ENCODE measurements at places on chromosomes 3 and 15. TPM values are rescaled to one million over a fixed set of nuclear protein-coding genes. Genes with fewer than 3 reads are reported as not detected.

Gene ZNF197
- total RNA-seq = 15.6 TPM

Gene ATP13A5
- not detected for total RNA-seq

Gene SLC28A2
- not detected for total RNA-seq

Gene CYP1A2
- total RNA-seq = not detected

Gene OR5H6
- total RNA-seq = not detected

Gene SLC28A1
- total RNA-seq = not detected

Gene COL6A5
- total RNA-seq = under 0.01 TPM

Gene GUCA1C
- not detected for total RNA-seq

DNA sequence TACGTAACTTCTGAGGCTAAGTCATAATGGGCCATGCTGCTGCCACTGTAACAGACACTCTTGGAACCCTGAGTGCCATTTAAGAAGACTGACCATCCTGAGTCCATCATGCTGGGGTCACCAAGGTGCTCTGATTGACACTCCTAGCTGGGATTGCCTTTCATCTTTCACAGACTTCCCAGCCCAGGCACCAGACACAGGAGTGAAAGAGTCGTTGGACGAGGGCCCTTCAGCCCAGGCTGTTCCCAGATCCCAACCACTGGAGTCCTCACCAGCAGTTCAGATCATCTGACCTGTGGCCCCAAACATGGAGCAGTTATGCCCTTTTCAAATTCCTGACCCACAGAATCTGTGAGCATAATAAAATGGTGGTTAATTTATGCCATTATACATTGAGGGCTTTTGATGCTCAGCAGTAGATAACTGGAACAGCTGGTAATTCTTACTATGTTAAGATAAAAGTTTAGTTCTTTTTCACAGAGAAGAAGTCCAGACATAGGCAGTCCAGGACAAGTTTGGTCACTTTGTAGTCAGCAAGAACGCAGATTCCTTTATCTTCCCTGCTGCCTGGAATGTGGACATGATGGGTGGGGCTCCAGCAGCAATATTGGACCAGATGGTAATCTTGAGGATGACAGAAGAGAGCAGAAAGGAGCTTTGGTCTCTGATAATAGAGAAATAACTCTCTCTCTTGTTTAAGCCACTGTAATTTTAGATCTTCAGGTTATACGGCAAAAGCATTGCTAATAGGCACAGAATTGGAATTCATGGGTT is 7.3 kb upstream of the EHD4 start:
- DNase-seq = no peak

GRCh38 chr15:71634820-71635560 is 175.4 kb upstream of the NR2E3 start:
- DNase-seq = peak; percentile 25

GRCh38 chr15:51585986-51586385 is 36.6 kb downstream of the DMXL2 start:
- no peak for DNase-seq

- no peak for DNase-seq
Measured at GRCh38 chr3:197611255-197611654, 55.5 kb upstream of the BDH1 start.

DNA sequence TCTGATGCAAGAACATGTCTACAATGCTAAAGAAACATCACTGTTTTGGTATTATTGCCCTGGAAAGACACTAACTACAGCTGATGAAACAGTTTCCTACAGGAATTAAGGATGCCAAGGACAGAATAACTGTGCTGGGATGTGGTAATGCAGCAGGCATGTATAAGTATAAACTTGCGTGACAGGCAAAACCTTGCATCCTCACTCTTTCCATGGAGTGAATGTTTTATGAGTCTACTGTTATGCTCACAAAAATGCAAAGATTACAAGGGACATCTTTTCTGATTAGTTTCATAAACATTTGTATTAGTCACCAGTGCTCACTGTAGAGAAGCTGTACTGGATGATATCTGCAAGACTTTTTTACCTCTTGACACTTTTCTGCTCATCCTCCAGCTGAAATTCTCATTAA is 143.6 kb downstream of the NAALADL2 start:
- DNase-seq = peak; percentile 74

DNA sequence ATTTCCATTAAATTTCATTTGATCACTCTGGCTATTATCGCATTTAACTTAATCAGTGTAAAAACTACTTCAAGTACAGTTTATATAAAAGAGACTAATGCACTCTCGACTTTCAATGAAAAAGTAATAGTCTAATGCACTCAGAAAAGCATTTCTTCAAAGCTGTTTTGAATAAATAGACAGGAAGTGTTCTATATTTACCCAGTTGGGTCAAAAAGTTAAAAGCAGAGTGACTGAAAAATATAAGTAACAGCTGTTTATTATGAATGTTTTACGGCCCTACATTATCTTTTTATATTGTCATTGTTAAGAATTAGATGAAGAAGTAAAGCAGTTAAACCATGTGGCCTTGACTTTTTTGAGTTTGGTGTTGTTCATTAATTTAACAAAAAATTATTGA is 391.8 kb downstream of the ZPLD1 start:
- DNase-seq = no peak

- peak; percentile 55 for DNase-seq
Measured at GRCh38 chr3:98577178-98577895, 16.1 kb downstream of the CPOX start.

GRCh38 chr15:36961956-36962355 is 138.4 kb downstream of the MEIS2 start:
- peak; percentile 41 for DNase-seq

DNA sequence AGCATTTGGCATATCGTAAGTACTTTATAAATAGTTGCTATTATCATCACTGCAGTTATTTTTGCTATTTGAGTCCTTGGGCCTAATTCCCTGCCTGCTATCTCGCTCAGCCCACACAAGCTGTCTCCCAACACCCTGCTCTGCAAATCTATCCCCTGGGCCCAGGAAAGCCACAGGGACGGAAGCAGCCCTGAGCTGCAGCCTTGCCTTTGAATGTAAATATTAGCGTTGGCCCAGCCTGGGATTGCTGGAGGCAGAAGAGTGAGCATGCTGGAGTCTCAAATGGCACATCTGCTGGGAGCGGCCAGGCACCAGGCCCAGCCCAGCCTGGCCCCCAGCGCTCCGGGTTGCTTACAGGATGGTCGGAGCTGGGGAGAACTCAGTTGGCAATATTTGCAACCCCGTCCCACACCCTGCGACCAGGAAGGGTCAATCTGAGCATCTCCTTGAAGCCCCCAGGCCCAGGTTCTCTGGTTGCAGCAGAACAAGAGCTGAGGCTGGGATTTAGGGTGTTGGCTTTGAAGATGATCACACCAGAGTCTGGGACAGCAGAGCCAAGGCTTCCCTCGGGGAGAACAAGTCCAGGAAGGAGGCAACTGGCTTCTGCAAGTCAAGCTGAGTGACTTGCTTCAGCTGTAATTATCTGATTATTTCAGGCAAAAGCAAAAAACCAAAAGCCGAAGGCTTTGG is 529.6 kb downstream of the SHQ1 start:
- no peak for DNase-seq

Measured in LHCN-M2 (cell line).